BJ (cell line): ENCODE measurements at places on chromosomes 16 and 17. TPM values are rescaled to one million over a fixed set of nuclear protein-coding genes. Genes with fewer than 3 reads are reported as not detected.

DNA sequence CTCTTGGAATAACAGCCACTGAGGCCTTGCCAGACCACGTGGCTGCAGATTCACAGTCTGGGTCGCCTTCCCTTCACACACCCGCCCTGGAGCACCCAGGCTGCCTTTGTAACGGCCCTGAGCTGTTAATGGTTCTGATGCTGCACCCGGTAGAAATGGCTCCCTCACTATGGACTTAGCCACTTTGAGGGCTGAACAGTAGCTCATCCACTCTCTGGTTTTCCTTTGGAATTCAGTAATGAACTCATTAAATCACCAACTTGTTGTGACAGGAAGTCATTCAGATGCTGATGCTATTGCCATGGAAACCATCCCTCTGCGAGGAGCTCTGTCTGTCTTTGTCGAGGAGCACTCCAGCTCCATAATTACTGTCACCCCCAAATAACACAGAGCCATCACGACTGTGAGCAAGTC lies 59.2 kb downstream of the CDK5R1 start:
- no peak for DNase-seq

- DNase-seq: no peak
Observed at GRCh38 chr16:77662246-77662645, 60.1 kb upstream of the NUDT7 start.

DNA sequence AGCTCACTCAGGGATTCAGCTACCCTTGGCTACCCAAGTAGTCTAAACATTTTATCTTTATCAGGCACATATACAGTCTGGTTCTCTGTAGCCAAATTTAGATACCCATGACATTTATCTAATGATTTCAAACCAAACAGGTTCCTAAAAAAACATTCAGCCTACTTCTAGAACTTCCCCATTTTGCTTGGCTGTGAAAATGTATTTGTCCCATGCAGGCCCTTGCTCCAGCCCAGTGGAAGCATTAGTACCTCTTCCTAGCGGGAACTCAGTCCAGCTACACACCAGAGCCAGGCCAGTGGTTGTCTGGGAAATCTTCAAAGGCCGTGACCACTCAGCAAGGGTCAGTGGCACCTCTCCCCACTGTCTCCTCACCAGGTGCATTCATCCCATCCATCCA lies 26.2 kb upstream of the NAGLU start:
- no peak for DNase-seq

DNA sequence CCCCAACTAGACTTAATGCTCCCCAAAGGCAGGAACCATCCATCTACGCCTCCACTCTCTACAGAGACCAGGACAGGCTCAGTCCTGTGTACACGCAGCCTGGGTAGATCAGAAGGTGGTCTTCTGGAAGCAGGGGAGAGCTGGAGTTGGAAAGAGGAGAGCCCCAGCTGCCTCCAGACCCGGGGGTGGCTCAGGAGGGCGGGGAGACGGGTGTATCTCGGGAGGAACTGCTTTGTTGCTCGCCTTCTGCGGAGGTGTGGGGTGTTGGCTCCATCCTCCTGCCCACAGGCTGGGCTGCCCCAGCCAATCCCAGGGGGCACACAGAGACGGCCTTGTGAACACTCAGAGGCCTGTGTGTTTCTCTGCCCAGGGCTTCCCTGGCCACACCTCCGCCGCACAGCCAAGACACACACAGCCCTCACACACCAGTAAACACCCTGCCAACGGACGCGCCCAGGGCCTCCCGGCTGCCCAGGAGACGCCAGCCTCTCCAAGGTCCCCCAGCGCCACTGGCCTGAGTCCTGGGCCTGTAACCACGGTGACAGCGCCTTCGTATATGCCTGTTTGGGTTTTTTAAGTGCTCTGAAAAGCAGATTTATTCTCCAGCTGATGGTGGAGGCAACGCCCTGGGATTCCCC lies 143.4 kb upstream of the CDC42EP4 start:
- DNase-seq: no peak

DNA sequence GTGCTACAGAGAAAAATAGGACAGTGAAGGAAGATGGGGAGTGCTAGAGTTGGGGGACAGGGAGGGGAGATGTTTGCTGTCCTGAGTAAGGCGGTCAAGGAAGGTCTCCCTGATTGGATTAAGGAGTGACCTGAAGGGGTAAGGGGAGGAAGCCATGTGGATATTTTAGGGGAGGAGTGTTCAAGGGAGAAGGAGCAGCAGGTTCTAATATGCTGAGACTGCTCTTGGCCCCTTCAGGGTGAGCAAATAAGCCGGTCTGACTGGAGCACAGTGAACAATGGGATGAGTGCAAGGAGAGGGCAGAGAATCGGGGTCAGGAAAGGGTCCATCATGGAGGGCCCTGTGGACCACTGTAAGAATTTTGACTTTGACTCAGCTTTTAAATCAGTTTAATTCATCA lies 188.8 kb downstream of the IRX3 start:
- DNase-seq: no peak

- DNase-seq: no peak
Observed at GRCh38 chr16:62921904-62922303, 885.7 kb upstream of the CDH8 start.

- no peak for DNase-seq
Observed at GRCh38 chr17:78997231-78997741, 12.3 kb downstream of the CANT1 start.

- DNase-seq: no peak
Observed at GRCh38 chr16:61946019-61946418, 90.2 kb downstream of the CDH8 start.

- no peak for DNase-seq
Observed at GRCh38 chr16:20647736-20648135, 49.7 kb downstream of the ACSM1 start.

DNA sequence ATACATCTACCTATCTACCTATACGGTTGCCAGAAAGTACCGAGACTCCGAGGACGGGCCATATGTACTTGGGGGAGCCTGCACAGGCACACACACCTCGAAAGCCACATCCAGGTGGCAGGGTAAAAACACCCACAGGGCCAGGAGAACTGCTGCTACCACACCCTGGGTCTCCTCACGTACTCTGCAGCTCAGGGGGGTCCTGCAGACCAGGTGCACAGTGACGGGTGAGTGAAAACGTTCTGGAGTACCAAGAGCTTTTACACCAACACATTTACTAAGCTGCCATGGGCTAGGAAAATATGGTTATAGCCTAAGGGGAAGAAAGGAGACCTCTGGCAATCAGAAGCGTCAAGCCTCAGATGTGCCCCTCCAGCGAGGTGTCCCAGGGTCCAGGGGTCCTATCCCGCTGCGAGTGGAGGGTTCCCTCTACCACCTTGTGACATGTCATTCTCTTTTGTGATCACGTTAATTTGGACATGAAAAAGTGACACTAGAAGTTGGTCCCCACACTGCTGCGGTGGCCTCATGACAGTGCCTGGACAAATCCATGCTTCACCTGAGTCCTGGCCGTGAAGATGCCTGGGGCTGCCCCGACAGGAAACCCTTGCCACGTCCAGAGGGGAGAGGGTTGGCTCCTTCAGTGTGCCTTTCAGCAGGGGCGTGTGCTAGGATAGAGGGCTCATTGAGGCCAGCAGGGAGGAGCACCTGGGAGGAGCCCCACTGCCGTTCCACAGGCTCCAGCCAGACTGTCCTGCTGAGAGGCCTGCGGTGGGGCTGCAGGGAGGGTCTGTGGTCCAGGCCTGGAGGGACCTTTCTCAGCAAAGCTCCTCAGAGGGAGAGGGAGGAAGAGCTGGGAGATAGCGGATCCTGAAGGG lies 1.8 kb downstream of the CANT1 start:
- DNase-seq: no peak

Gene DOC2A
- 0.26 and 0.64 TPM in 2 replicates for polyA plus RNA-seq

Gene EPOP
- 0.52 and 0.55 TPM in 2 replicates for polyA plus RNA-seq
